GM23248 (cell line): ENCODE measurements at places on chromosomes 7 and 10. TPM values are rescaled to one million over a fixed set of nuclear protein-coding genes. Genes with fewer than 3 reads are reported as not detected.

PILRA gene
- total RNA-seq = not detected in 2 replicates

ZNF316 gene
- total RNA-seq = 14.3 and 28.6 TPM in 2 replicates

CNNM1 gene
- 1.6 and 2.1 TPM in 2 replicates for total RNA-seq

- DNase-seq = no peak
These were observed 101.0 kb upstream of the SP4 start for GRCh38 chr7:21326921-21327320.

GRCh38 chr10:112926906-112927688 lies 22.9 kb upstream of the TCF7L2 start:
- DNase-seq = no peak

DNA sequence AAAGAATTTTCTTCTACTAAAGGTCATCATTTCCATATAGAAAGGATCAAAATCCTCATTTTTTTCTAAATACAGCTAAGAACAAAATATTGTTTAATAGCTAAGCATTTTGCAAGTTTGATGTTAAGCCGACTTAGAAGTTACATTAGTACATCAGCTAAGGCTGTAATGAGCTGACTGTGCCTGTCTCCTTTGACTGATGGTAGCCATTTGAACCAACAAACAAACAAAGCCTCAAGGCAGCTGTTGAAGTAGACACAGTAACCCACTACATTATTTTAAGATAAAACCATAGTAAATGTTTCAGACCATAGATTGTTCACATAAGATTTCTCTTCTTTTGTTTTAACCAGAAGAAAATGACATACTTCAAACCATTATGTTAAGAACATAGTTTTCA lies 210.9 kb upstream of the VSTM2A start:
- no peak for DNase-seq

DNA sequence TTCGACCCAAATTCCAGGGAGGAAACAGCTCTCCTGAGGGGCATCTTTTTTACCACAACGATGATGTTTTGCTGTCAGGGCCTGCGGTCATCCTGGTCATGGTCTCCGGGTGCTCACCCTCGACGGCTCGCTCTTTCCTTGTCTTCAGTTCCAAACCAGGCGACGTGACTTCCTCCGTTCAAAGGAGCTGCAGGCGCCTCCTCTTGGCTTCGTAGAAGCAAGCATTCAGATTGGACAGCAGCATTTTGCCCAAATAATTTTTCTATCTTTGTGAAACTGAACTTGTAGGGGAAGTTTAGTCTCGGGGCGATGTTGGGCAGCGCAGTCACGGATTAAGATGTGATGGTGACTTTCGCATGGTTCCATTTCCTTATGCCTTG lies 208.9 kb downstream of the DNAJB6 start:
- no peak for DNase-seq

GRCh38 chr7:112748381-112748780 lies 41.8 kb downstream of the TMEM168 start:
- DNase-seq = peak; percentile 3

GRCh38 chr7:24419077-24419476 lies 135.1 kb downstream of the NPY start:
- DNase-seq = peak; percentile 36

DNA sequence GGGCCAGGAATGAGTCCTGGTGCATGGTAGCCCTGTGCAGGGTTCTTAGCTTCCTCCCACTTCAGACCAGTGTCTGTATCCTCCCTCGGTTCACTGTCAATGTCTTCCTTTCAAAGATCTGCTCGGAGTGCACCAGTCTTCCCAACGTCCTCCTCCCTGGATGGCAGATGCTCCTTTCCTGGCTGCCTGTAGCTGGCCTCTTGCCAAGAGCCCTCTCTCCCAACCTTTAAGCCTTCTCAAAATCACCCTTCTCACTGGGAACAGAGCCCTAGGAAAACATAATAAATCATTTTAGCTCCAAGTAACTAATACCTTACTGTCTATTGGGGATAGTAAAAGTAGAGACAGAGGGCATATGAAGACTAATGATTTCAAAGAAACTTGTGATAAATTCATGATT lies 490.6 kb downstream of the CCSER2 start:
- no peak for DNase-seq
